ENCODE measurements at places on chromosomes 2 and 18.

DNA sequence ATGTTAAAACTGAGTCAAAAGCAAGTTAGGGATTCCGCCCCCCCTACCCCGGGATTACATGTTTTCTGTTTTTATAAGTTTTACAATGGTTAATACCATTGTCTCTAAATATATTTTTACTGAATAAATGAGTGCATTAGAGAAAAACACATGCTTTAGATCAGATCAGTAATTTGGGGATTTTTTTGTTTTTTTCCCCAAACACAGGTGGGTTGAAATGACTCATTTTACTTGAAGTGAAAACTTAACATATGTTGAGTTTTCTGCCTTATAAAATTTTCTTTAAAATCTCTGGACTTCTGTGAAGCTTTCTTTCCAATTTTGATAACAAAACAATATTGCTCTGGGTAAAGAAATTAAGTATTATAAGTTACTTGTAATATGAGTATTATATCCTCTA is 114.4 kb downstream of the AGPS start:
- DNase-seq, result no peak

DNA sequence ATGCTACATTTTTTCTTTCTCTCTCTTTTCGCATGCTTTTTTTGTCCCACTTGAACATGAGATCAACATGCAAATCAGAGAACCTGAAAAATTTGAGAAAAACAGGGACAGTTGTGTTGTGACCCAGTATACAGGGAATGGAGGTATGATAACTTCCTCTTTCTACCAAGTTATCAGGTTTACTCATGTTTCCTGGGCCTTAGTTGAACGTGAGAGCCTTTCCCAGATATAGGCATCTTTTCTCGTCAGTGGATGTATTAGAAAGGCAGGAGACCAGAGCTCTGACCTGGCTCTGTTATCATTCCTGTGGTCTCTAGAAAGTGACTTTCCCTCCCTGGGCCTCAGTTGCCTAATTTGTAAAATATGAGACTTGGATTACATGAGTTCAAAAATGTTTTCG is 30.1 kb upstream of the FAM117B start:
- DNase-seq, result no peak

DNA sequence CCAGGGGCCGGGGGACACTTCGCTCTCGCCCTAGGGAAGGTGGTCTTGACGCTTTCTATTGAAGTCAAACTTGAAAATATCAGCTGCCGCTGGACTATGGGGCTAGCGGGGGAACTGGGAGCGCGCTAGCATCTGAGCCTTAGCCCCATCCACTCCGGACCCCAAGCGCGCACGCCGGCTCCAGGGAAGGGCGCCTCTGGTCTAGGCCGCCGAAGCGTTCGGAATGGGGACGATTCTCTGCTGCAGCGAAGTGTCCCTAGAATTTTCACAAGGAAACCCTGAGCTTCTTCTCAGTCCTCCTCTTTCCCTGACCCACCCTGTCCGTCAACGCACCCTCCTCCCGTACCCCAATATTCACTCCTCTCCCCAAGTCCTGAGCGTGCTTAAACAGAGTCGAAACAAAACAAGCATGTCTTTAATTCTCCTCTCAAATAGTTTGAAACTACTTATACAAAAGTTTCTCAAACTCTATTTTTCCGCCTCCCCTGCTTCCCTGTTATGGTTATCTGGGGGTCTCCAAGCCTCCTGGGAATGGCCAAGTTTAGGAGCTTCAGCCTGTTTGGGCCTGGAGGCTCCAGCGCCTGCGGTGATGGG is 5.0 kb downstream of the RAX start:
- no peak for DNase-seq

GRCh38 chr2:12194968-12195367 is 448.5 kb downstream of the LPIN1 start:
- no peak for DNase-seq

DNA sequence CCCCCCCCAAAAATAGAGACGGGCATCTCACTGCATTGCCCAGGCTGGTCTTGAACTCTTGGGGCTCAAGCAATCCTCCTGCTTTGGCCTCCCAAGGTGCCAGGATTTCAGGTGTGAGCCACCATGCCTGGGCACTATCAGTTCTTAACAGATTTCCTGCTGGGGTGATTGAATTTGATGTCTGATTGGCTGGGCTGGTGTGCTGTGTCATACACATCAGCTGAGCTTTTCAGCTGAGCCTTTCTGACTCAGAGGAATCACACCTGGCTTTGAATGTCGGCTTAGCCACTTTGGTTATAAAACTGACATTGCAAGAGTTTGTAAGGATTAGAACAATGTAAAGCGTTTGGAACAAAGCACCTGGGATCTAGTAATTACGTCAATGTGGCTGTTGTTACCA is 18.9 kb downstream of the NCAPH start:
- DNase-seq, result no peak

DNA sequence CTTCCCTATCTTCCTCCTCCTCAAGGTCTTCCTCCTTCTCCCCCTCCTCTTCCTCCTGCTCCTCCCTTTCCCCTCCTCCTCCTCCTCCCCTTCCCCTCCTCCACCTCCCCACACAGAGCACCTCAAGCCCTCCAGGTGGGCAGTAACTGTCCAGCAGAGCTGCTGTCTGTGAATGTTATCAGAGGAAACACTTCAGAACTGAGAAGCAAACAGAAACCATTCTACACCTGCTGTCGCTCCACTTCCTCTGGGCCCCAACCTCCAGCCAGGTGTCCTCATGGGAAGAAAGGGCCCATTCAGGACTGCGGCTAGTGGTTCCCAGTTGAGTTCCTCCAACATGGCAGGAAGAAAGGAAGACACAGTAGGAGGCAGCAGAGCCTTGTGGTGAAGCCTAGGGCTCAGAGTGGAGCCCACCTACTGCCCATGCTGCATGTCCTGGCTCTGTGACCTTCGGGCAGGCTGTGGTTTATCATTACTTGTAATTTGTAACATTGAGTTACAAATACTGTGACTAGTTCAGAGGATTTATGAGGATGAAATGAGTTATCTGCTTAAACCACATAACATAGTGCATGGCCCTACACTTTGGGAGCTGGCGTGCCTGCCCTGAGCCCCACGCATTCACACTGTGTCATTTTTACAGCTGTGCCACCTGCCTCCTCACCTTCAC is 165.9 kb upstream of the ID2 start:
- DNase-seq, result no peak

GRCh38 chr2:169746240-169746639 is 12.6 kb downstream of the KLHL23 start:
- DNase-seq, result no peak

GRCh38 chr2:149732001-149732685 is 144.6 kb upstream of the MMADHC start:
- no peak for DNase-seq

DNA sequence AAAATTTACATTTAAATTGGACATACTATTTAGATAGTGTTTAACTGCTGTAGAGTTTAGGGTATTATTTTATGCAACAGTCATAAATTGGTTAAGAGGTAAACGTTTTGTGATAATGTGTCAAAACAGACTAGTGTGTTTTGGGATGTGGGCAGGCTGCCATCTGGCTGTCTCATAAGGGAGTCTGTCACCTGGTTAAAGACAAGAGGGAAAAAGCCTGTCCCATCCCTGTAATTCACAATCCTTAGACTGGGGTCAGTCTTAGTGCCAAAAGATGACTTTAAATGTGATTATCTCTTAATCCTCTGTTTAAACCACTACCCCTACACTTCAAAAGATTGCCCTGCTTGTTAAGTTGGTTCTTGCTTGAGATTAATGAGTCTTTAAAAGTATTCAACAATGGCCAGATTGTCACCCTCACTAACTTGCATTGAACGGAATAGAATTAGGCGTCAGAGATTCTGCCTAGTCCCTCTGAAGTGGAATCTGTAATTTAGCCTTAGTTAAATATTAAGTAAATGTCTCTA is 59.2 kb downstream of the SGPP2 start:
- no peak for DNase-seq

- DNase-seq, result no peak
Observed at GRCh38 chr18:79355433-79356335, 40.0 kb upstream of the NFATC1 start.

DNA sequence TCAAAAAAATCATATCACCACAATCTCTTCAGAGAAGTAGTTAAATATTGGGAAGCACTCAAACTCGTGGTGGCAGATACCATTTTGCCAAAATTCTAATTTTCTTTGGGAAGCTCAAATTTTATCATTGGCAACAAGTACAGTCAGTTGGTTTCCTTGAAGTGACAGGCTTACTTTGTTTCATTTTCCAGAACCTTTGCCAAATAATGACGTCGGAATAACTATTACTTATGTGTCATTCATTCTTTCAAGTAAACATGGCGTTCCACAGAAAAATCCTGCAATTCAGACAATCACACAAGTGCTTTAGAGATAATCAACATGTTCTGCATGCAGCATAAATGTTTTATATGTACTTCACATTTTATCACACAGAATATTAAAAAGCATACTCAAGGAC is 5.4 kb downstream of the TTLL4 start:
- no peak for DNase-seq

- no peak for DNase-seq
Observed at GRCh38 chr2:60984720-60985119, 32.8 kb upstream of the PEX13 start.

DNA sequence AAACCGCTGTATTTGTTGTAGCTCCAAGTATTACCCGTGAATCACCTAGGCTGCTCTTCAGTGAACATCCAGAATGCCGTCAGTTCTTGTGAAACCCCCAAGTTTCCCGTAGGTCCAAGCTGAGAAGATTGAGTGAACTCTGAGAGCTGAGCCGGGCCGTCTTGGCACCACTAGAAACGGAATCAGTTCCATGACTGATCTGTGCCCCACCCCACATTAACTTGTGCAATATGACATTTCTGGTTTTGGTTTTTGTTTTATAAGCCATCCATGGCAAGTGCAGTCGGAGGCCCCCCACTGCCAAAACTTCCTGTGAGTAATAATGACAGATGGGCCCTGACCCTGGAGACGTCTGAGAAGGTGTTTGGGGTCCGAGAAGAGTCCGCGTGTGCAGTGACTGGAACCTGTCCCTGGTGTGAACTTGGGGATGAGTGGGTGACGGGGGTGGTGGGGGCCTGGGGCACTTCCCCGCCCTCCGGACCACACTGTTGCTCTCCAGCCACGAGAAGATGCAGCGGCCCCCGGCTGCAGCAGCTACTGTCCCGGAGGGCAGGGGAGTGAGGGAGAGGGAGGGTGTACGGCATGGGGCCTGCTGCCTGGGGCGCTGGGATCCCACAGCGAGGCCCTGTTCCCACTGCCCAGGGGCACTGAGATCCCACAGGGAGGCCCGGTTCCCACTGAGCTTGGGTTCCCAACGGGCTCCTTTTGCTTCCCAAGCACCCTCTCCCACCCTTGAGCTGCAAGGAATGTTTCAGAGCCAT is 26.5 kb downstream of the NFATC1 start:
- DNase-seq, result no peak

DNA sequence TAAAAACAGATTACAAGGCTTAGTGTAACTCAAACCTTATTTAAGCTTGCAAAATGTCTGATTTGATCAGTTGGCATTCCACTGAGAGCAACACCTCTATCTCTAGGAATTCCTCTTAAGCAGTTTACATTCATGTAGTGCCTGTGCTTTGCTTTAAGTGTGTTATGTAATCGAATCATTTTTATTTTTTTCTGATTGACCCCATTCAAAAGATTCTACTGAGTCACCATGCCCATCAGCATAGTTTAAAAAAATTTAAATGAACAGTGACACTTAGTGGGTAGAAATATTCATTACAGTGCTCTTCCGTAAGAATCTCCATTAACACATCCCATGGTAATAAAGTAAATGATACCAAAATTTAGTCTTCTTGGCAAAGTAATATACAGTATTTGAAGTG is 67.8 kb upstream of the SLC4A10 start:
- DNase-seq, result no peak

GRCh38 chr2:122734766-122735424 is 979.4 kb downstream of the TSN start:
- DNase-seq, result no peak

GRCh38 chr2:145572238-145572637 is 1052.3 kb upstream of the ZEB2 start:
- DNase-seq, result no peak

DNA sequence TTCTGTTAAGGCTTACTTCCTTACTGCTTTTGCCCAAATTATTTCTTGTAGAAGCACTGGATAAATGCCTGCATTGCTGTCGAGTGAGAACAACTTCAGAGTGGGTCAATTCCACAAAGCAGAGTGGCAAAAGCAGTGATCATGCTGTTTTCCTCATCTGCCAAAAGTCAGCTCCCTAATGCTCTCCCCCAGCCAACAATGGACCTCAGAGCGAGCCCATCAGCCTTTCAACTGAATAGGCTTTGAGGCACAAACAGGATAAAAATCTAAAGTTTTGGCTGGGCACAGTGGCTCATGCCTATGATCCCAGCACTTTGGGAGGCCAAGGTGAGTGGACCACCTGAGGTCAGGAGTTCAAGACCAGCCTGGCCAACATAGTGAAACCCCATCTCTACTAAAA is 222.7 kb downstream of the TCF4 start:
- no peak for DNase-seq

DNA sequence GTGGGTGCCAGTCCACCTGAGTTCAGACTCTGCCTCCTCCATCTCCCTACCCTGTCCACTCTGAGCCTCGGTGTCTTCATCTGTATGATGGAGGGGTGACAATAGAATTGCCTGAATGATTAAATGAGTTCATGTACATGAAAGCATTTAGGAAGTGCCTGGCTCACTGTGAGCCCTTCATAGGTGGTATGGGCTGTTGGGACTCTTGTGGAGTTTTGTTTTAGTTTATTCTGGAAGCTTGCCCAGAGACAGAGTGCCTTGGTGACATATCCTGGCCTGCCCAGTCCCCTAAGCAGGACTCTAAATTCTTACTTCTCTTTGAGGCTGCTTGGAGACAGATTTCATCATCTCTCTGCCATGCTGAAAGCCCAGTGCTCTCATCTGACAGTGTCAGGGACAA is 24.5 kb upstream of the GIGYF2 start:
- no peak for DNase-seq

GRCh38 chr2:75476761-75477160 is 84.0 kb downstream of the EVA1A start:
- no peak for DNase-seq

GRCh38 chr2:45905632-45905958 is 254.1 kb downstream of the PRKCE start:
- no peak for DNase-seq

GRCh38 chr2:231764124-231764523 is 17.0 kb downstream of the PDE6D start:
- no peak for DNase-seq

DNA sequence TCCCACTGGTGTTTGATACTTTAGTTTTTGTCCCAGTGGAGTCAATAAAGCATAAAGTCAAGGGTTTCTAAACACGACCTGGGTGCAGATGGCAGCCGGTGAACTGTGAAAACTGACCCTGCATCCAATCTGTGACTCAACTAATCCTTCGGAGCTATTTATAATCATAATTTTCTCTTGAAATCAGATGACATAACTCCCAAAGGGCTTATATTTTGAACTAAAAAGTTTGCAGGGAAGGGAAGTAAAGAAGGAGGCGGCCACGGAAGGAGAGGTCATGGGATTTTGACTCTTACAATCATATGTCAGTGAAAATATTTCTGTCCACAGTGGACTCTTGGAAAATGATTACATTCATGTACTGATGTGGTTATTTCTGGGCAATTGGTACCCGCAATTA is 178.5 kb downstream of the PDE1A start:
- DNase-seq, result no peak
